ENCODE measurements at places on chromosomes 5 and 9.

DNA sequence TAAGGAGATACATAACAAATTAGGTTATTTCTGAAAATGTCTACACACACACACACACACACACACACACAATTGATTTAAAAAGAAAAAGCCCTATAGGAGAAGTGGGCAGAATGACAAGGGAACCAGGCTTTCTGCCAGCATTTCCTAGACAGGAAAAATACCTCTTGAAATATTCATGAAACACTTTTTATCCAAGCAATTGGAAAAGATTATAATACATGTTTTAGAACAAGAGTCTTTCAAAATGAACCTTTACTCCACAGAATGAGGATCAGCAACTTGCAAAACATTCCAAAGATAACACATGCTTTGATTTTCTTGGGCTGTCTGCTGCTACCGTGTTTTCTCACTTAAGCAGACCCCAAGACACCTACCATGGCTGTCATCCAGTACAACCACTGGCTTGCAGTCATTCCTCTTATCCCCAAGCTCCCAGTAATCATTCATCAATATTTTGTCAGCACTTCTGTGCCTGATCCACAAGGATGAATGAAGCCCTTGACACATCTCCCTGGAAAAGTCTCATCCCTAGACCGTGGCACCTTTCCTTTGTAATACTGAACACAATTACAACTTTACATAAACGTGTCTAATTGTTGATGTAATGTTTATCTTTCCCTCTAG is 717.1 kb upstream of the ZNF608 start:
- DNase-seq: no peak

DNA sequence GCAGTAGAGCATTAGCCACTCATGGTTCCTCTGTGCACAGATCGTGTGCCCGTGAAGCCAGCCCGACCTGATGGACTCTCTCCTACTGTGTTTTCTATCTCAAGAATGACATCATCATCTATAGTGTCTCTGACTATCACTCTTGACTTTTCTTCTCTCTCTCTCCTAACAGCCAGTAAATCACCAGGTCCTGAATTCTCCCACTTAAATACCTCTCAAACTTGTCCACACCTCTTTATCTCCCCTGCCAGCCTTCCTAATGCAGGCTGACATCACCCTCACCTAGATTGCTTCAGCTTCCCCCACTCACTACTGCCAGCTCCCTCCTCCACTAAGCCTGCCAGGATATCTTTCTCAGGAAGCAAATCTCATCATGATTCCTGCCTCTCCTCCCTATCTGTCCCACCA is 90.6 kb upstream of the MIER3 start:
- DNase-seq: no peak

DNA sequence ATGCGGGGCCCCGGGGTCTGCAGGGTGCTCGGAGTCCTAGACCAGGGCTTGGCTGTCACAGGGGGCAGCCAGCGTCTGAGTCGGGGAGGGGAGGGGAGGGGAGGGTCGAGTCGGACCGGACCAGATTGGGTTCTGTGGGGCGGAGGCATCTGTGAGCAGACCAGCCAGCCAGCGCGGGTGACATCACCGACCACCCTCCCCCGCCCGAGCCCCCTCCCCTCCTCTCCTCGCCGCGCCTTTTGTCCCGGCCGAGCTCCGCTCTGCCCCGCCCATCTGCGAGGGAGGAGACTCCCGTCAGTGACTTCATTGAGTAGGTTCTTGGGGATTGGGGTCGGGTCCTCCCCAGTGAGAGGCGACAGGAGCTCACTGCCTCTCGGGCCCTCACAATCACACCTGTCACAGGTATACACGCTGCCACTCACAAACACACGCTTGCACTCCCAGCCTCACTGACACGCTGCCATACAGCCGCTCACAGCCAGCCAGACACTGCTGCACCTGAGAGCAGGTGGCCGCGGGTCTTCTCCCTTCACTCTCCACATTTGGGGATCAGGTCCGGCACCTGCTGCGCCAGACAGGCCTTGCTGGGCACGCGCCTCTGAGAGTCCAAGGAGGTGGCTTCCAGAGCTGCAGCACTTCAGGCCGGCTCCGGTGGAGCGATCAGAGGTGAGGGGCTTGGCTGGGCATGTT is 546 bp downstream of the DNAJB5 start:
- DNase-seq: no peak

- DNase-seq: no peak
Observed at GRCh38 chr5:146890731-146891440, 12.3 kb upstream of the PPP2R2B start.

- no peak for DNase-seq
Observed at GRCh38 chr9:122039234-122039633, 53.9 kb downstream of the TTLL11 start.

DNA sequence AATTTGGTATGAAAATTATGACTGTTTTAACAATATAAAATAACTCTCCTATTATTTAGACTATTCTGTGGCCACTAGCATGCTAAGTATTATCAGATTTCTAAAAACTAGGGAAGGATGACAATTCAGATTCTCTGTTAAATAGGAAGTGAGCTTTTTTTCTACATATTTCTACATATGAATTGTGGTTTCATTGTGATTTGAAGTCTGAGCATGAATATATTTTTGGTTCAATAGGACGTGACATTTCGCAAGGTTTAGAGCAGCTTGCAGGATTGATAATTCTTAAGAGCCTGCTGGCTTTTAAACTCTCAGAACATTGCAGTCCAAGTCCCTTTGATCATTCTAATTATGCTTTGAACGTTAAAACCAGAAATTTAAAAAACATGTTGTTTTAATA is 82.9 kb downstream of the ADGRV1 start:
- no peak for DNase-seq

- DNase-seq: no peak
Observed at GRCh38 chr5:149811453-149811852, 81.3 kb downstream of the PPARGC1B start.

- no peak for DNase-seq
Observed at GRCh38 chr5:136075466-136075891, 46.7 kb downstream of the TGFBI start.

GRCh38 chr9:12416716-12417115 is 276.5 kb upstream of the TYRP1 start:
- no peak for DNase-seq

DNA sequence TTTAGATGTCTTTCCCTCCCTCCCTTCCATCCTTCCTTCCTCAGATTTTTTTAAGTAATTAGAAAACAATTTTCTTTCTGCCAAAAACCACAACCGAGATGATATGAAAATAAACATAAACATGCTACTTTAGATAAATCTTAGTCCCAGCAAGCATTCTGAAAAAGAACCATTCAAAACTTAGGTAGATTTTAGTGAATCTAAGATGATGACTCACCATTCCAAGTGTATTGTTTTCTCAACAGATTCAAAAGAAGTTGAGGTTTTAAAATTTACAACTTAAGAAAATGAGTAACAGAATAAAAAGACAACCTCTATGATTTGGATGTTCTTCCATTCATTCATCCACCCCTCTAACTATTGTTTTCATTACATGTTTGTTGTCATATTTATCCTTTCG is 465.1 kb downstream of the PDE4D start:
- no peak for DNase-seq
